ENCODE measurements at places on chromosomes 12 and 14.

DNA sequence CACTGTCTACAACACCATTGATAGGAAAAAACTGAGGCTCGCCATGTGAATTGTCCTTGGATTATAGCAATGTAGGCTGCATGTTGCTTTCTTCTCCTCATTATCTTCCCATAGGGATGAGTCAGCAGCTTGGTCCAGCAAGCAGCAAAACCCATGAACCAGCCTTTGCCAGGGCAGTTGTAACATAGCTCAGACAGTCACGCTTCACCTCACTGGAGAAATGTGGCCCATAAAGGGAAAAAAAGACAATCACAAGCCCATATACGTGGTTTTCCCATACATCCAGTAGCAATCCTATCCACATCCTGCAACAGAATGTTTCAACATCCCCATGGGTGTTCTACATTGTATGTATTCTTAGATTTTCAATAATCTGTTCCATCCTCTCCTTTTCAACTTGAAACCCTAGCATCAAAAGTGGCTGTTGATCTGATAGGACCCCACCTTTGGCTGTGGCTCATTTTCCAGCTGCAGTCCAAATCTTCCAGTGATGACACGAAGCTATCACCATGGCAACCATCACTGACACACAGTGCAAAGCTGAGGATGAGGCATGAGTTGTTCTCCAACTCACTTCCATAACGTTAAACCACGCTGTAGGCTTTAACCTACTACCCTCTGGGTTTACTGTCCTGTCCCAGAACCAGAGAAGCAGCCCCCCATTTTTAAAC is 34.0 kb downstream of the GRIN2B start:
- DNase-seq = no peak

- DNase-seq = no peak
Observed at GRCh38 chr14:85061256-85061655, 468.7 kb upstream of the FLRT2 start.

- DNase-seq = no peak
Observed at GRCh38 chr12:64670019-64670418, 59.7 kb downstream of the RASSF3 start.

DNA sequence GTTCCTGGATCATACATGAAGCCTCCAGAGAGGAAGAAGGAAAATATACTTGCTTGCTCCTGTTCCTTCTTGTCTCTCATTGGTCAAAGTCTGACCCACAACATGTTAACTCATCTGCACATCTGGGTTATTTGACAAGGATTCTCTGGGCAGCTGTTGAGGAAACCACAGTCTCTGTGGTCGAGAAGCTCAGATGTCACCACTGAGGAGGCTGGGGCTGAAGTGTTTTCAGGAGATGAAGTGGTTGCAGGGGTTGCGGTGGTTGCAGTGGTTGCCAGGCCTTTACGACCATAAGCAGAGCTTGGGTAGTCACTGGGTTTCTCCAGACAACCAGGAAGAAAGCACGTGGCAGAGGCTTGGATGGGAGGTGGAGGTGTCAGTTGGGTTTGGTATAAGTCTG is 265.0 kb upstream of the LRIG3 start:
- no peak for DNase-seq

DNA sequence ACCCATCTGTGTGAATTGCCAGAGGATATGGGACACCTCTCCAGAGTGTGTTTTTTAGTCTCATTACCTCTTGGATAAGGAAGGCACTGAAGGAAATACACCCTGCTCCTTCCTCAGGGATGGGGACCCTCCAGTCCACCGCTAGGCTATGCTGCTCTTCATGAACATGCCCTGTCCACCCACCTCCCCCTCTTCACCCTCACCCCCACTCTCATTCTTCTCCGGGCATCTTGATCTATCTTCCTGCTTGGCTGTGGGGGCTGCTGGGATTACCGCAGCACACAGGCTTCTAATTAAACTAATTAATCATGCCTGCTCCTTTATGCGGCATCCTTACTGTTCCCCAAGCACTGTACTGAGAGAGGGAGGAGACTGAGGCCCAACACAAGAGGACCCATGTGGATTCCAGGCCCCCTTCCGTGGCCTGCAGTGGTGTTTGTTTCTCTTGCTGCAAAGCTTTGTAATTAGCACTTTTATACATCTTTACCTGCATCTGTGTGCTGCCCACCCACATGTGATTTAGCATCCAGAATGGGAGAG is 7.6 kb upstream of the PDE1B start:
- DNase-seq = no peak

DNA sequence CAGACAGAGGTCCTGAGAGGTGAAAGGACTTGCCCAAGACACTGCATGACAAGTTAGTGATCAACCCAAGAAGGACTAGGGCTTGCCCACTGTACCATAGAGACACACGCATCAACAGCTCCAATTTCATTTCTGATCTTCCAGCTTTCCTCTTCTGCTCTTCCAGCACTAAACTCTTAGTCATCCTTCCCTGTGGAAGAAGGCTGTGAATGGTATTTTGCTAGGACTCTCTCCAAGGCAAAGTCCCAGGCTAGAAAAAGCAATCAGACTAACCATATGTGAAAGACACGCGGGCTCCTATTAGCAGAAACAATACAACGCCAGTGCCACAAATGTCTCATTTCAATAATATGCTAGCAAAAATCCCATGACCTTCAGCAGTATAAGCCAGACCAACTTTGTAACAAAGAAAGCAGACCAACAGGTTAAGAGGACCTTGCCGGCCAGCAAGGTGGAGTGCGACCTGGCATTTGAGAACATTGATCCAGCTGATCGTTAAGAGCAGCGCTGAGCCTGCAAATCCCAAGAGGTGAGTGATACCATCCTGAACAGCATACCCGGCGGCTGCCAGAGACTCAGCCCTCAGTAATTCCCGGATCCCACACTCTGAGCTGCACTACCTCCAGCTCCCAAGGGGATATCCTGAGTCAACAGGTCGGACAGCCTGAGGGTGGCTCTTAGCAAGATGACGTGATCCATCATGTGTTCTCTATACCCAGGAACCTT is 132.5 kb downstream of the FOXN3 start:
- DNase-seq = no peak

- no peak for DNase-seq
Observed at GRCh38 chr12:107642240-107642639, 43.4 kb upstream of the PWP1 start.
